Cardiac muscle cell (in vitro differentiated cells and primary cell): ENCODE measurements at places on chromosomes 7 and 10.

- DNase-seq: peak; percentile 55
These were observed 3.8 kb downstream of the GLI3 start for GRCh38 chr7:42233171-42233570.

DNA sequence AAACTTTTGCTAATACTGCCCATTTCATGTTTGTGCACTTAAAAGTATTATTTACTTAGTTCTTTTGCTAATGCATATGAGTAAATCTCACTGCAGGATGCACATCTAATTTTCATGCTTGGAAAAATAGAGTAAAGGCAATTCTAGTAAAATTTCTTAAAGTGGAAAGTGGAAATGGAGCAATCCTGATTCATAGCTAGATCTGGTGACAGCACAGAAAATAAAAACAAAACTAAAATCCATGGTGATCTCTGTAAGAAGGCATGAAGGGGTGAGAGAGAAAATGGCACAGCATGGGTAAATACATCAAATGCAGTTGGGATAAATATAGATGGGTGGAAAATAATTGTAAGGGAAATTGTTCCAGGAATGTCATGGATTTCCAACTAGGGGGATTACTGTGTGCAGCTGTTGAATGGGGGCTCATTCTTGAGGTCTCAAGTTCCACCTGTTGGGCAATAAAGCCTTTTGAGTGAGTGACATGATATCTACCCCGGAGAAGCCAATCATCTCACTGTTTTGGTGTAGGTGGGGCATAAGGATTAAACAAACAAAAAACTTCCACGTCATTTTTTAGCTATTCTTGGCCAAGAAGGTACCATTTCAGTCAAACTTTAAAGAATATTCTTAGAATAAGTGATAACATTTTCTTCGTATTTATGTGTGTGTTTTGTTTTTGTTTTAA is 1.7 kb upstream of the MCU start:
- no peak for DNase-seq

GRCh38 chr7:20219446-20220292 is 2.5 kb upstream of the MACC1 start:
- no peak for DNase-seq

DNA sequence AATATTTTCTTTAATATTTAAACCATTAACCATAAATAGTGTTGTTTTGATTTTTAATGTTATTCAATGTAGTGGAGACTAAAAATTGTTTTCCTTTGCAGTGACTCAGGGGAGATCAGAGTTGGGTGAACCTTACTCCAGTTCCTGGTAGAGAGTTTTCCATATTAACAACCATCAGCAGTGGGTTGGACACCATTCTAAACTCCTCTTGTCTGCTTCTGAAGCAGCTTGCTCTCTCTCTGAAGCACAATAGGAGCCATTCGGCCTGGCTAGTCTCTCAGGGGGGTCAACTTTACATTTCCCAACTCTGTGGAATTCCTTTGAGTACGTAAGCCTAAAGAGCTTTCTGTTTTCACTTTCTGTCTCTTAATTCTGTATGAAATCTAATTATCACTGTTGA is 9.4 kb upstream of the NRG3 start:
- DNase-seq: peak; percentile 54

- peak; percentile 1 for DNase-seq
These were observed 411.1 kb downstream of the GFRA1 start for GRCh38 chr10:115861864-115862263.

DNA sequence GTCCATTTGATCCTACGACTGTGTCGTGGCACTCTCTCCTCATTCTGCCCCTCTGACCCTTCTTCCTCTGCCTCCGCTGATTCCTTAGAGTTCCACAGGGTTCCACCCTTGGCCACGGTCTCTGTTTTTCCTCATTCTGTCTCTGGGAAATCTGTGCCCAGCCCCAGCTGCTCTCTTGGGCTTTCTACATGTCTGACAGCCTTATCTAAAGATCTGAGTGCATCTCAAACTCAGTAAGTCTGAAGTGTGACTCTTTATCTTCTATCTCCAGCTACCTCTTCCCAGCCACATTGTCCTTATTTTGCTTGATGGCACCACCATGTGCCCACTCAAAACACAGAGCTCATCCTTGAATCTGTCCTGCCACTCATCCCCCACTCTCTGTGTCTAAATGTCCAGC is 62.1 kb upstream of the AQP1 start:
- no peak for DNase-seq

- DNase-seq: no peak
These were observed 4.6 kb upstream of the USP6NL start for GRCh38 chr10:11616021-11616420.

- peak; percentile 19 for DNase-seq
These were observed 17.4 kb upstream of the BAIAP2L1 start for GRCh38 chr7:98418271-98418635.

DNA sequence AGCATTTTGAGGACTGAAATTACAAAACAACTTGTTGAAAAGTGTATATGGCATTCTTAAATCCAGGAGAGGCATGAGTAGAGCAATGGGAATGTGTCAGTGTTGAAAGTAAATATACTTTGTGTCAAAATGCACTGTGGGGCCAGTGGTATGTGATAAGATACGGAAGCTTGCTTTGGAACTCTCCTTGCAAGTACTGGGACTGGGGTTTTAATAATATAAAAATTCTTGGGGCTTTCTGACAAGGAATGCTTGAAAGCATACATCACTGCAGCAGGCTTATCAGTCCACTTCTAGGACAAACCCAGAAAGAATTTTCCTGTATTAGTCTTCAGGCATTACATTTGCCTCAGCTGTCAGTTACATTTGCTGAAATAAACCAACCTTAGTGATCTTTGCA is 472.8 kb upstream of the FZD8 start:
- DNase-seq: peak; percentile 94

GRCh38 chr7:126529833-126530232 is 722.9 kb downstream of the GRM8 start:
- no peak for DNase-seq

DNA sequence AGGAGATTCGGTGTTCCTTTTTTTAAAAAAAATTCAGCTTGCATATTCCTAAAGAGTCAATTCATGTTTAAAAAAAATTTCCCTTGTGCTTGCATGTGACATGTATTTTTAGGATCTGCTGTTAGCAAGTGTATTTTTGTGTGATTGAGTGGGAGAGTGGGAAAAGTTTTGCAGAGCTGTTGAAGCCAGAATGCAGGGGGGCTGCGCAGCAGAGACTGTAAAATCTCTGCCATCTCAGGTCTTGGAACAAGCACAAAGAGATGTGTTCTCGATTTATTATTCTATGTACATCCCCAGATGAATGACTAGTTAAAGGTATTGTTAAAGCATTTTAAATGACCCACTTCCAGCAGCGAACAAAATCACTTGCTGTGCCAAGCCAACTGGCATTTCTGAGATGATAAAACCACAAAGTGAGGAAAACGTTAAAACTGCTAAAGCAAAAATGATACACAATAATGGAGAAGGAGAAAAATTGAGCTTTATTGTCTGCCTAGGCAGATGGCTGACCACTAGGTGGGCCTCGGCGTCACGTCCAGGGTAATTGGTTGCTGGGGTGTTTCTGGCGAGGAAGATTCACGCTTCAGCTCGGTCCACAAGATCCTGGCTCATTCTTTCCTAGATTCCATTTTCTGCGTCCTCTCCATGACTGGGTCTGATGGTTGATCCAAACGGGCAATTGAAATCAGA is 67.0 kb upstream of the ATRNL1 start:
- no peak for DNase-seq
